ENCODE measurements at places on chromosomes 7 and 10.

GRCh38 chr7:158469396-158470051 is 118.1 kb downstream of the PTPRN2 start:
- no peak for DNase-seq

DNA sequence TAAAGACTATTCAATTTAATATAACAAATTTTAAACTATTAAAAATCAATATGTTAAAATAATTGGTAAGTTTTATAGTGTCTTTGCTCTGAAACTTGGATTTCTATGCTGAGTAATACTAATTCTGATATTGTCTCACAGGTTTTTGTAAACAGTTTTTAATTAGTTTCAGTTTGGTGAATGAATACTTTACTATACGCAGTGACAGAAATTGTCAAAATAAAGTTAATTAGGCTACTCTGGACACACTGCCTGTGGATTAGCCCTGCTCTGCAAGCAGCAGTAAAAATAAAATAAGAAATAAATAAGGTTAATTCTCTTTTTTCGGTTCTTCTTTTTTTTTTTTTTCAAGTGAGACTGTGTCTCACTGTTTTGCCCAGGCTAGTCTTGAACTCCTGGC is 105.3 kb downstream of the ANKRD61 start:
- DNase-seq: no peak

DNA sequence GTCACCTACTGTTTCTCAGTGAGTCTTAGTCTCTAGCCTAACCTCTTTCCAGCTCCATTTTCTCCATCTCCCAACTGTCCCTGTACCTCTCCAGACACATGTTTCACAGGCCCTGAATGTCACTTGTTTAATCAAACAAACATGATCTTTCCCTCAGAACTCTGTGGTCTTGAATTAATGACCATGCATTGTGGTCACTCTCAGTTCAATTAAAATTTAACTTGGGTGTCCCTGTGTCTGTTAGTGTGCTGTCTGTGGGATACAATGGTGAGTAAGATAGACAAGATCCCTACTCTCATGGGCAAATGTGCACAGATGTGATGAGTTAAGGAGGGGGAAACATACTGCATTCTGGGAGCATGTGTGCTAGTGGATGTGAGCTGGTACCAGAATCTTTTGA is 65.0 kb downstream of the RBM33 start:
- DNase-seq: no peak

DNA sequence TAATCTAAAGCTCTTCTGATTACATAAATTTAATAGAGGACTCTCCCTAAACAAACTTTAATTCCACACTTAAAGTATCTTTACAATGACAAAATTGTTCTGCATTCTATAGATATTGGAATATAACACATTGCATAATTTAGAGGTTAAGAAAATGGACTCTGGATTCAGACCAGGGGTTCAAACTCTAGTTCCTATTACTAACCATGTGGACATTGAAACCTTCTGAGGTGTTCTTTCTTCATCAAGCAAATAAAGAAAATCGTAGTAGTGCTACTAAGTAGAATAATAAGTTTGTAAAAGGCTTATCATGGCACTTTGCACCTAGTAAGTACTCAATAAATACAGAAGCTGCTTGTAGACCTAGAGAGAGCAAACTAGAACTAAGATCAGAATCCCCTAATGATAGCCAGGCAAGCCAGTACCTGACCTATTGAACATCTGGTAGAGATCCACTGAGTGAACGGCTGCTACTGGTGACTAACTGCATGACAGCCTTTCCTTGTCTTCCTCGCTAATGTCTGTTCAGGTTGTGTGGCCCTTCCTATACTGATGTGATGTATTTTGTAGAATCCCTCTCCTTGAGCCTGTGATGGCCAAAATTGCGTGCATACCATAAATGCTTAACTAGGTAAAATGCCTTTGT is 430.3 kb downstream of the KCNMA1 start:
- DNase-seq: no peak

DNA sequence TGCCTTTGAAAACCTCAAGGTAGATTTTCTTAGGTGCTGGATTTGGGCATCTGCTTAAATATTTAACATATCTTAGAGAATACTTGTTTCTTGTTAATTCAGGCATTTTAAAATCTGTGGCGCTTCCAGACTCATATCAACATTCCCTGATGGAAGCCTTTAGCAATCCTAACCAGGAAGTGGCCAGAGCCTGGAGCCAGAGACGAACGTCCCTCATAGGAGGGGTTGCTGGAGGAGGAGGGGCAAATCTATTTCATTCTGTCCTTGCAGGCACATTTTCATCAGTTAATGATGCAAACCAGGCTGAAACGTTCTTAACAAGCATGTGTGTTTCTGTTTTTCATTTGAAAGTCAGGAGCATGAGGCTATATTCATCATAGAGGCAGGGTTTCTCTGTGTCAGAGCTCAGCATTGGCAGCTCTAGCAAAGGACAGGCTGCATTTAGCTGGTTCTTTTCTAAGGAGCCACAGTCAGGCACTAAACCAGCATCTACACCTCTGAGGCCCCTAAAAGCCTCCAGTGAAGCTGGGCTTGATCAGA is 17.8 kb upstream of the IFIT2 start:
- no peak for DNase-seq

GRCh38 chr7:132243463-132243862 is 332.8 kb downstream of the PLXNA4 start:
- no peak for DNase-seq

- DNase-seq: no peak
These were observed 150.1 kb upstream of the TCF7L2 start for GRCh38 chr10:112799726-112800510.

DNA sequence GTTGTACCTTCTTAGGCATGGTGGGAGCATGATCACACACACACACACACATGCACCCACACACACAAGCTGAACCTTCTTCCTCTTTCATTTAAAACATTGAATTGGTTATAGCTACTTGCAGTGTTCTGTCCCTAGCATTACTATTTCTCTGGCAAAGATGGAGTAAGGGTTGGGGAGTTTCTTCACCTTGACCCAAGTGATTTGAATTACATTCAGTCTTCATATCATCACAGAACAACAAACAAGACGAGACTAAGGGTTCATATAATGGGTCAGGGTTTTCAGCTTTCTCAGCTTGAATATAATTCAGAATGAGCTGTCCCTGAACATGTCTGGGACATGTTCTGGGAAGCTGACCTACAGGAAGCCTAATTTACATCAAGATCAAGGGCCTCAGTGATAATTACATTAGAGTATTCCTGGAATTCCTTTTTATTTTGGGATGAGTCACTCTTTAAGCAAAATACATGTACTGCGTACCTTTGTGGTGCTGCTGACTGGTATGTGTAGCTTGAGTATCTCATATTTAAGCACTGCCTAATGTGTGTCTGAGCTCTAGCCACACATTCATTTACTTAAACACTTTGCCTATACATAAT is 213.5 kb upstream of the TMEM229A start:
- DNase-seq: no peak

DNA sequence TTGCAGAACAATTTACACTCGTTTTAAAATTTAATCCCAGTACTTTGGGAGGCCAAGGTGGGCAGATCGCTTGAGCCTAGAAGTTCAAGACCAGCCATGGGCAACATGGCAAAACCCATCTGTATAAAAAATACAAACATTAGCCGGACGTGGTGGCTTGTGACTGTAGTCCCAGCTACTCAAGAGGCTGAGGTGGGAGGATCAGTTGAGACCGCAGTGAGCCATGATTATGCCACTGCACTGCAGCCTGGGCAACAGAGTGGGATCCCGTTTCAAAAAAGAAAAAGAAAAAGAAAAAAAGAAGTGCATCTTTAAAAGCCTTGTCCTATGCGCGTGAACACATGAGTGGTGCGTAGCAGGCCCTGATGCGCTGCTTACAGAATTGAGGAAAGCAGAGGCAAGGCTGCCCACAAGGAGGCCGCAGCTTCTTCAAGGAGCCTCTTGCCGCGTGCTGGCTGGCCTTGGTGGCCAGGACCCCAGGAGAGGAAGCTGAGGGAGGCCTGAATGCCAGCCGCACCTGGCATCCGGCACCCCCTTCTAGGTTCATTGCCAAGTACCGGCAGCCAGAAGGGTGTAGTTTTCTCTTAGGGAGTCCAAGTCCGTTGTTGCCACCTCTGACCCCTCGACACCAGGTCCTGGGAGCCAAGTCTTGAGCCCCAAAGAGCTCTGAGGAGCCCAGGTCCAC is 124.5 kb downstream of the UBE2H start:
- DNase-seq: no peak

DNA sequence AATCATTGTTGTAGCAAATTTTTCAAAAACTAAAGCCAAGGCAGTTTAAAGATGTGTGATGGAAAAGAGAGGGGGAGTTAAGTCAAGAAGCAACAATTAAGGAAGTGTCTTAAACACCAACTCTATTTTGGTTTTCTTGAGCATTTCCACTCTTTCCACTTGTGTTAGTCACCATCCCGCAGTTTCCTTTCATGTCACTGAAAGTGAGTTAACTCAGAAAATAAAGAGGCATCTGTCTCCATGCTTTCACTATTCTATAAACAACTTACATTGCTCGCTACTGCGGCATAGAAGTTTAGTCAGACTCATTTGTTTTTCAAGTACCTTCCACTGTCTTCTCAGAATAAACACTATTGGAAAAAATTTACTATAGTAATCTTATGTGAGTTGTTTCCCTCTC is 284.9 kb upstream of the SEMA3D start:
- DNase-seq: no peak

- no peak for DNase-seq
These were observed 32.3 kb upstream of the KIAA1217 start for GRCh38 chr10:24176658-24177057.

GRCh38 chr7:23759671-23760391 is 49.8 kb downstream of the STK31 start:
- no peak for DNase-seq

DNA sequence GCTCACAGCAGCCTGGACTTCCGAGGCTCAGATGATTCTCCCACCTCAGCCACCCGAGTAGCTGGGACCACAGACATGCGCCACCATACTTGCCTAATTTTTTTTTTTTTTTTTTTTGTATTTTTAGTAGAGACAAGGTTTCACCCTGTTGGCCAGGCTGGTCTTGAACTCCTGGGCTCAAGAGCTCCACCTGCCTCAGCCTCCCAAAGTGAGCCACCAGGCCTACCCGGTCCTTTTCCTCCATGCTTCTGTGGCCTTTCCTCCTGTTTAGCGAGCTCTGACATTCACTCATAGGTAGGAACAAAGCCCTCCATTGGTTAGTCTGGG is 50.1 kb upstream of the SRPK2 start:
- DNase-seq: no peak
